ENCODE measurements at places on chromosomes 3 and 15. TPM values are rescaled to one million over a fixed set of nuclear protein-coding genes. Genes with fewer than 3 reads are reported as not detected.

XXYLT1 gene
- 3.7 TPM for total RNA-seq

CYFIP1 gene
- 47.3 TPM for total RNA-seq

SCAMP5 gene
- 5.8 TPM for total RNA-seq

IGSF11 gene
- total RNA-seq: 0.17 TPM

TGM4 gene
- not detected for total RNA-seq

DNA sequence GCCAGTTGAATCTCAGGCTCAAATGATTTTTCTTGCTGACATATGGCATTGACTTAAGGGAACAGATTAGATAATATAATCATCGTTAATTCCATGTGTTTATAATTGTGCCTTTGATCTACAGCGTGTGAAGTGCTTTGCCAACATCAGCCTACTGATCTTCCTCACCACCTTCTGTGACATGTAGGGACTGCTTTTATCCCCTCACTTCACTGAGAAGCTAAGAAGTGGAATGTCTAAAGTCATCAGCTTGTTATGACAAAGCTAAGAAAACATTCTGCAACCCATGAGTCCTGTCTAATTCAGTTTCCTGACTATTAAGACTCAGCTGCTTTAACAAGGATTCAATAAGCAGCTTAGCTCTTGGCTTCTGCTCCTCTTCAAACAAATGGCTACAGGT lies 106.0 kb downstream of the MYH15 start:
- no peak for DNase-seq

DNA sequence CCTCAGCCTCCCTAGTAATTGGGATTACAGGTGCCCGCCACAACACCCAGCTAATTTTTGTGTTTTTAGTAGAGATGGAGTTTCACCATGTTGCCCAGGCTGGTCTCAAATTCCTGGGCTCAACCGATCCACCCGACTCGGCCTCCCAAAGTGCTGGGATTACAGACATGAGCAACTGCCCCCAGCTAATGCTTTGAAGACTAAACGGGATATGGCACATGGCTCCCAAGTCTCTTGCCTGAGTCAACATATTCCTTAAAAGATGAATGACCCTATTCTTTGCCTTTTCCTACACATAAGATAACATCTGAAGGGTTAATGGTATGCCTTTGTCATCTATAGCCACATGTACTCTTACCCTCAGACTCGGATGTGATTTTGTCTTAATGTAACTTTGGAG lies 38.4 kb upstream of the NEDD4 start:
- no peak for DNase-seq

DNA sequence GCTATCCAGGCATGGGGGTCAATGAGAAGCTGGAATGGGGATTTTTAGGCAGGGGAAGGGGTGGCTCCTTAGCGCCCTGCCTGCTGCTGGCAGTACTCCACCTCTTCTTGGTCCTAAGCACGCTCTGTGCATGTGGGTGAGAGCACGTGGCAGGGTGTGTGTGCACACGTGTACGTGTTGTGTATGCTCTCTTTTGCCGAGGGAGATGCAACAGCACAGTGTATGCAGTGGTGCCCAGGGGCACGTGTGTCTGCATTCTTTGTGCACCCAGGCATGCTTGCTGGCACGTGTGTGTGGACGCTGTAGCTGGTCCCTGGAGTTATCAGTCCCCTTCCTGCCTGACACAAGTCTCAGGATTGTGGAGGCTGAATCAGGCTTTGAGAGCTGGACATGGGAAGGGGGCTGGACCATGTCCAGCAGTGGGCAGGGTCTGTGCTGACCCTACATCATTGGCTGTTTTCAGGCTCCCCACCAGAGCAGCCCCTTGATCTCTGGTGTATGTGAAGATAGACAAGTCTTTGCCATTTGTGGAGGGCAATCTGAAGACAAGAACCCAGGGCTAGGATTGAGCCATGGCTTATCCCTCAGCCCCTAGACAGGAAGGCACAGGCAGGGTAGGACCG lies 1.9 kb upstream of the CAMKV start:
- no peak for DNase-seq

- DNase-seq: no peak
Measured at GRCh38 chr15:36769098-36769497, 189.7 kb downstream of the CDIN1 start.

- no peak for DNase-seq
Measured at GRCh38 chr3:62911526-62911925, 36.3 kb upstream of the CADPS start.

DNA sequence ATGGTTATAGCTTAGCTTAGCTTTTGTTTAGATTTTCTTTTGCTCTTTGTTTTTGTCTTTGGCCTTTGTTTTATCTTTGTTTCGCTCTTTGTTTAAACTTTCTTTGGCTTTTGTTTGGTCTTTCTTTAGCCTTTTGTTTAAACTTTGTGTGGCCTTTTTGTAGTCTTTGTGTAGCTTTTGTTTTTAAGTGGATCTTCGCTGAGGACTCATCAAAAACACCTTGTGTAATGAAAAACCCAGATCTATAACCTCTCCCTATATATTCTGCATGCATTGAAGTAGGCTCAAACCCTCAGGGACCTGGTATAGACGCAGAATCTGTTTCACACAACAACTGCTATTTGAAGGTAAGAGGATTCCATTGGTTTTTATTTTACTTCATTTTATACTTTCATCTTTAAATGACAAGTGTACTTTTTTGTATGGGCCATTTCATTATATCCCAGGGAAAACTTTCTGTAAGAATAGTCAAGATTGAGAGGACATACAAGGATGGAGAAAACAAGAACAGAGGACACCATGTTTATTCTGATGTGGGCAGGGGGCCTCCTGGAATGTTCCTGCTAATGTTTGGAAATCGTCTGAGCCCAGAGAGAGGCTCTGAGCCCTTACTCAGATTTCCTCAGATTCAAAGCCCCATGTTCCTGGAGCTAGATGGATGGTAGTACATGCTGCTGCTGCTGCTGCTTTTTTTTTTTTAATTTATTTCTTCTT lies at the start of gene MOBP:
MOBP (plus strand) TSS at position 287 of the 714 bp plus-strand sequence. CDS start 34,390 bp downstream, outside the sequence.
- DNase-seq: no peak

- DNase-seq: no peak
Measured at GRCh38 chr3:106068795-106069194, 200.0 kb upstream of the CBLB start.

DNA sequence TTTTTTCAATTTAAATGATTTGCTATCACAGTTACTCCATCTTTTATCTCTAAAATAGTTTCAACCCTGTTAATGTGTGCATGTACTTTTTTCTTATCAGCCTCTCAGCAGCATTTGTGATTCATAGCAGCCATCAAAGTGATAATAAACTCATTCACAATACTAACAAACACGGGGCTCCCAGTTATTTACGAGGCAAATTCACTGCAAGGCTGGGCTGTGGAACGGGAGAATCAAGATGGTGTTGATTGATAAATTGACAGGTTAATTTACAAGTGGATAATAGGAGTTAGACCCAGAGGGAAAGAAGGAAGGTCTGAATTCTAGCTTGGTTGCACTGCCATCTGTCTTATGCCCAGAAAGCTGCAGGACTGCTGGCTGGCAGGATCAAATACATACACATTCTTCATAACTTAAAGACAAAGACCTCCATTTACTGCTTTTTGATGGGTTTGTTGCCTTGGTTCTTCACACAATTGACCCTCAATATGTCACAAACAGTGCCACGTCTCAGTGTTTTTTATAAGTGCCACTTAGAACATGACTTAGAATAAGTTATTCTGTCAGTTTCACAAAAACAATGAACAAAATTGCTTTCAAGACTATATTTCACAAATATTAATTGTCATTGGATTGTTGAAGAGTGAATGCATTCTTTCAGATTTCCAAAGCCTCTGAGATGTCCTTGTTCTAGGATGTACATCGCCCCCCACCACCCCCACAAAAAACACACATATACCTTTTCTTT lies 562.8 kb downstream of the NR2F2 start:
- DNase-seq: no peak

DNA sequence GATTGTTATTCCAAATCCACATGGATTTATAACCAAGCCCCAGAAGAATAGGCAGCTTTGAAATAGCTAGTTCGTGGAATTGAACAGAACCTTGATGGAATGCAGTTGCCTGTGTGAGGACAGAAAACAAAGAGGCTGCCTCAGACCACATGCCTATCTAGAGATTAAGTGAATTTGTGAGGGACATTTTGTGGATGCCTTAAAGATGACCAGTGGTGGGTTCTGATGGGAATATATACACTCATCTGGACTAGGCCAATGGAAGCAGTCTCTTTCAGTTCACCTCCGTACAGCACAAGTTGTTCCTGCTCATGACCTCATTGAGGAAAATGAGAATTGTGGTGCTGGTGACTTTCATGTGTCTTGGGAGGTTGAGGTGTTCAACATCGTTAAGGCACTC lies 63.2 kb upstream of the PYDC2 start:
- no peak for DNase-seq

DNA sequence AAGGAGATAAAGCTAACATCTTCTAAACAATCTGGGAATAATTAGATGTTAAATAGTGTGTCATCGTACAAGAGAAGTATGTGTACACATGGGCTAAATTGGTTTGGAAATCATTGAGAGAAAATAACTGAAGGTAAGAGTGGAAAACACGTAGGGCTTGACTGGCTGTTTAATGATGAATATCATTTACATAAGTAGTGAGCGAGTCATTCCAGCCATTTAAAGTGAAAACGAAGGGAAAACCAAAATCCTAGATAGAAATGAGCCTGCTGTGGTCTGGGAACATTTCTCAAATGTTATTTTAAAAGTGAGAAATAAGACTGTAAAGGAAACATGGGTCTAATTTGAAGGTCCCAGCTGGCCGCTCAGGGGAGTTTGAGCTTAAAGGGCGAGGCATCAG lies 41.9 kb upstream of the KCNMB2 start:
- no peak for DNase-seq

GRCh38 chr3:40583691-40584090 lies 58.9 kb downstream of the ZNF621 start:
- DNase-seq: no peak

All from liver (tissue), 10 donors.